ENCODE measurements at places on chromosomes 11 and 22.

DNA sequence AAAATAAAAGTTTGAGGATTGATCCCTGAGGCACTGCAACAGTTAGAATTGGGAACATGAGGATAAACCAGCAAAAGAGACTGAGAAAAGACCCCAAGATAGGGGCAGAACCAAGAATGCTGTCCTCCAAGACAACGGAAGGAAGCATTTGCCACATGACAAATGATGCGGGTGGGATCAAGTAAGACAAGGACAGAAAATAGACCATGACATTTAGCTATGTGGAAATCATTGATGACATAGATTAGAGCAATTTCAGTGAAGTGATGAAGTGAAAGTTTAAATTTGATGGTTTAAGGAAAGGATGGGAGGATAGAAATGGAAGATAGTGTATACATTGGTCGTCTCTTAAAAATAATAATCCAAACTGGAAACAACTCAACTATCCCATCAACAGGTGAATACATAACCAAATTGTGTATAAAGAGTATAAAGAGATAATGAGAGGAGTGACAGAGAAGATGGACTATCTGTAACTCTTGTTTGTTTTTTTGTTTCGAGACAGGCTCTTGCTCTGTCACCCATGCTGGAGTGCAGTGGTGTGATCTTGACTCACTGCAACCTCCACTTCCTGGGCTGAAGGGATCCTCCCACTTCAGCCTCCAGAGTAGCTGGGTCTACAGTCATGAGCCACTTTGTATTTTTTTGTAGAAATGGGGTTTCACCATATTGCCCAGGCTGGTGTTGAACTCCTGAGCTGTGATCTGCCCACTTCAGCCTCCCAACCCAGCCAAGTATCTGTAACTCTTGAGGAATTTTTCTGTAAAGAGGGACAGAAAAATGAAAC is 48.7 kb upstream of the FDX1 start:
- no peak for DNase-seq

DNA sequence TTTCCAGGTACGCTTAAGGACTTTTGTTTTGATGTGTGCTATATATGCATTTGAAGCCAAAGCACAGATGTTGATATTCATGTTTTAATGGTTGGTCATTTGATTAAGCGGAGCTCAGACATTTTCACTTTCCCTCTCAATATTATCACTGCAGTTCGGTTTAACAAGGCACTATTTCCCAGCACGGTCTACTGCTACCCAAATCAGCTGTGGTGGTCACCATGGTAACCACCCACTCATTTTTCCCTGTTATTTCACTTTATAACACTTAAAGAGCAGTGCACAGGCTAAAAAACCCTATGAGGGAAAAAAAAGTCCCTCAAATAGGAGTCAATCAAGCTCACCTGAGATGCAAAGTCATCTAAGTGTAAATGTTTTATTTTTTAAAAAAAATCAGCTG is 439.6 kb upstream of the CCDC90B start:
- DNase-seq = peak; percentile 26

- DNase-seq = peak; percentile 97
These were observed 29.0 kb upstream of the CREB3L1 start for GRCh38 chr11:46248289-46249102.

GRCh38 chr11:128814856-128815705 is 52.0 kb downstream of the KCNJ1 start:
- peak; percentile 94 for DNase-seq

DNA sequence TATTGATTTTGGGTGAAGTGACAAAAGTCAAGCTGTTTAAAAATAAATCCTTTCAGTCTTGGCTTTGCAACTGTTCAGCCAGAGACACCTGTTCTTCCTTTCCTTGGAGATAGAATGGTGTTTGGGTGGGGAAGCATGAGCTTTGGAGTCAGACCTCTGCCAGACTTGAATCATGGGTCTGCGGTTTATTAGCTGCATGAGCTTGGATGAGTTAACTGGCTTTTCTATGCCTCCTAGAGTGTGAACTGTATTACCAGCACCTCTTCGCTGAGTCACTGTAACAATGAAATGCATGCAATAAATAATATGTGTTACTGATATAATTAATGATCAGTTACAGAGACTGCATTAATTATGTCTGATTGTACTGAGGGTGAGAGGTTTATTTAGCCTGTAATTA is 13.5 kb upstream of the MYEOV start:
- DNase-seq = peak; percentile 93

GRCh38 chr22:50620593-50621355 is 7.2 kb downstream of the ARSA start:
- DNase-seq = no peak

GRCh38 chr11:55707029-55707428 is 45.0 kb downstream of the OR4C6 start:
- no peak for DNase-seq

DNA sequence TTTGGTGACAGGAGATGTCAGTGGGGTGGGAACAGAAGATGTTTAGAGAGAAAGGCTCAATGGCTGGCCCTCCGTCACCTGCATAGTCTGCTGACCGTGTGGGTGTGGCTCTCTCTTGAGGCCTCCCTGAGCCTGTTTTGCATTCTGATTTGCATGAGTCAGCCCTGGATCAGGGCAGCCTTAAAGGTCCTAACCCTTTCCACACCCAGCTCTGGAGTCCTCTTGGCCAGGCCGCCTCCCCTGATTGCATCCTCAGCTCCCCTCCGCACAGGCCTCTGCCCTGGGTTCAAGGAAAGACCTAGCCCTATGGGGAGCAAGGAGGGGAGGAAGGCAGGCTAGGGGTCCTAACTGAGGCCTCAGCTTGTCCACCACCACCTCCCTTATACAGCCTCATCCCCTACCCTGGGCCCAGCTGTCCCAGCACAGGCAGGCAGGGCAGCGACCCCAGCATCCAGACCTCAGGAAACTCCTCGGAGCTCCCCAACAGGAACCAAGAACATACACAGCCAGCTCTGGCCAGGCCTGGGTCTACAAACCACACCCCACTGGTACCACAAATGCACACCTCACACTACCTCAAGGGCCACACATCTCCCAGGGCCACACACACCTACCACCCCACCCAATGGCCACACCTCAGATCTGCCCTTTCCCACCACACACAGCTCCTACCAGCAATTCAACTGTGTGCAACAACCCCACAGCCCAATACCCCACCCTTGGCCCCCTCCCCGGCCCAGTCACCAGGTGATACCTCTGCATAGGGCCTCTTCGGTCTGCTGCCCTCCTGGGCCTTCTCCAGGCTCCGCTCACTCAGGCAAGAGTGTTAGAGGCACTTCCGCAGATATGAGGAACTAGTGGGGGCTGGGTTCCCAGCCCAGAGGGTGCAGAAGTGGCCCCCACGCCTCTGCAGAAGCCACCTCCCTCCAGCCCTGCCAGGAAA is 13.7 kb downstream of the ARAP1 start:
- DNase-seq = peak; percentile 97

DNA sequence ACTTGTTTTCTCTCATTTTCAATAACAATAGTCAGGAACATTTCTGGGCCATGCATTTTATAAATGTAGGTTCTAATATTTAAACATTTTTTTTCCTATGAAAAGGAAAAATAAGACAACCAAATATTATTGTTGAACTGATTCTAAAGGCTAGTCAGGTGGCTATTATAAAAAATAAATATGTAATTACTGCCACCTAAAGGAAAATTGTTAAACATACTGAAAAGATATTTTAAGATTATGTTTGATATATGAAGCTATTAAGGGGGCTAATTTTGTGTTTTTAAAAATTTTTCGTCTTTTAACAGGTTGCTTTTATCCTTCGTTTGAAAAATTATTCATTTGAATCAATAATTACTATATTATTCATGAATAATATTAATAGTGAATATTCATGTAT is 62.2 kb upstream of the FDX1 start:
- no peak for DNase-seq

DNA sequence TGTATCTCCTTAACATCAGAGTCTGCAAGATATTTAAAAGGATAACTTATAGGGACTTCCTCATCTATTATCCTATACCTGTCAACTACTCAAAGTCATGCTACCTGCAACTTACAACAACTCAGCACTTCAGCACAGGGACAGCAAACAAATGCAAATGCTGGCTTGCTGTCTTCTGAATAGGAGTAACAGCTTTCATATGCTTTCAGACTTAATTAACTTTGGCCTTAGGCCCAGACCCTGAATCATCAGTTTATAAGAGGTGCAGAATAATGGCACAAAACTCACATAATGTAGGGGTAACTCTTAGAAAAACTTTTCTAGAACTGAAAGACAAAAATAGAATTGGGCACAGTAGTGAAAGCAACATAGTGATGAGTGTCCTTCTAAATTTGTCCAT is 953.4 kb downstream of the DLG2 start:
- DNase-seq = no peak

- no peak for DNase-seq
These were observed 16.2 kb upstream of the ME3 start for GRCh38 chr11:86688398-86689179.

- DNase-seq = peak; percentile 79
These were observed 14.5 kb downstream of the ROBO3 start for GRCh38 chr11:124879493-124880289.

- no peak for DNase-seq
These were observed 78.9 kb downstream of the ANO3 start for GRCh38 chr11:26410706-26411366.

DNA sequence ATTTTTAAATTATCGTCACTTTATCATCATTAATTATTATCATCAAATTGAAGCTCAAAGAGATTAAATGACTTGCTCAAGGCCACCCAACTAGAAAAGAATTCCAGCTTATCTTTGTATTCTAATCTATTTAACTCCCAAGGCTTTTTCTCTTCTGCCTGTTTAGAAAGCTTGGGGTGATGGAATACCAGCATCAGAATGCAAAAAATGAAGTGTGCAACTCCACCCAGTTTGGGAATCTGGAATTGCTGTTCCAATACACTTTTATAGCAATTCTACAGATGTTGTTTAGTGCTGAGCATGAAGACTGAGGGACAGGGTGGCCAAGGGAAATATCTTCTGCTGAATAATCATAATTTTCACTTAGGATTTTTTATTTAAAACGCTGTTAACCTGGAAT is 97.2 kb upstream of the FIBIN start:
- no peak for DNase-seq

GRCh38 chr11:69035150-69035945 is 13.4 kb upstream of the TPCN2 start:
- DNase-seq = peak; percentile 49

DNA sequence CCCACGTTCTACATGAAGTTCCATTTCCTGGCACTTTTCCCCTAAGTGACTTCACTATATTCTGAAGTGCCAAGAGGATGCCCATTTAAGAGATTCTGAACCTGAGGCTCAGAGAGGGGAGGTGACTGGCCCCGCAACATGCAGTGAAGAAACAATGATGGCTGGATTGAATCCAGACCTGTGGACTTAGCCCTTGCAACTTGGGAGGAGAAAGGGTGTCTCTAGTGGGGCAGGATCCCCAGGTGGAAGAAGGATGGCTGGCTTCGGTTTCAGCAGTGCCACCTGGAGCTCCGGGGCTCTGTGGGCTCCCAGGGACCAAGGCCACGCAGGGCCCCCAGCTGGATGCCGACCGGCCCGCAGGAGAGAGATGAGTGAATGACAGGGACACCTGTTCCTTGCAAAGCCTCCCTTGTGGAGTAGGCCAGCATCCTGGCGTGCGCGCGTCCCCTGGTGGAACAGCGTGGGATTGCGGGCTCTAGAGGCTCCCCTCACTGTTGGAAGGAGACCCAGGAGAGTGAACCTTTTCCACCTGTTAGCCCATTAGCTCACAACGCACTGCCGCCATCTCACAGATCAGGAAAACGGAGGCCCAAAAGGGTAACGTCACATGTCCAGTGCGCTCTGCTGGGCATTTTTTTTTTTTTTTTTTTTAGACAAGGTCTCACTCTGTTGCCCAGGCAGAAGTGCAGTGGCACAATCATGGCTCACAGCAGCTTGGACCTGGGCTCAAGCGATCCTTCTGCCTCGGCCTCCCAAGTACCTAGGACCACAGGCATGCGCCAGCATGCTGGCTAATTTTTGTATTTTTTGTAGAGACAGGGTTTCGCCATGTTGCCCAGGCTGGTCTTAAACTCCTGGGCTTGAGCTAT is 104.7 kb downstream of the KIAA1671 start:
- DNase-seq = peak; percentile 89

DNA sequence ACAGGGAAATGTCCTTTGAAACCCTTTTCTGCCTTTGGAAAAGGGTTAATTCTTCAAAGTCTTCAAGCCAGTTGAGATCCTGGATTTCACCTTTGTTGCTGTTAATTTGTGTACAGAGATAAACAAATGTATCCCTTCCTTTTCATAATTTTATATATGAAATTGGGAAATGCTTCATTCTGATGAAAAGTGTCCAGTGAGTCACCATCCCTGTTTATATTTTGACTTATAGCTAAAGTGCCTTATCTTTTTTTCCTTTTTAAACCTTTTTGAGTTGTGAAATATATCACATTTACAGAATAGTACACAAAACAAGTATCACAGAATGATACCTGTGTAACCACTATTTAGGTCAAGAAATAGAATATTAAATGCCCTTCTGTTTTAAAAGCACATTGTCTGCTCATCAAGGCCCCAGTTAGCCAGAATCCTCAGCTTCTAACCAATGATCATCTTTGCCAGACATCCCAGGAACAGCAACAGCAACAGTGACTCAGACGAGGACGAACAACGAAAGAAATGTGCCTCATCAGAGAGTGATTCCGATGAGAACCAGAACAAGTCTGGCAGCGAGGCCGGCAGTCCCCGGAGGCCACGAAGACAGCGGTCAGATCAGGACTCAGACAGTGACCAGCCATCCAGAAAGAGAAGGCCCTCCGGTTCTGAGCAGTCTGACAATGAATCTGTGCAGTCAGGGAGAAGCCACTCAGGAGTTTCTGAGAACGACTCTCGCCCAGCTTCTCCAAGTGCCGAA is 27.3 kb downstream of the CTR9 start:
- DNase-seq = peak; percentile 90

DNA sequence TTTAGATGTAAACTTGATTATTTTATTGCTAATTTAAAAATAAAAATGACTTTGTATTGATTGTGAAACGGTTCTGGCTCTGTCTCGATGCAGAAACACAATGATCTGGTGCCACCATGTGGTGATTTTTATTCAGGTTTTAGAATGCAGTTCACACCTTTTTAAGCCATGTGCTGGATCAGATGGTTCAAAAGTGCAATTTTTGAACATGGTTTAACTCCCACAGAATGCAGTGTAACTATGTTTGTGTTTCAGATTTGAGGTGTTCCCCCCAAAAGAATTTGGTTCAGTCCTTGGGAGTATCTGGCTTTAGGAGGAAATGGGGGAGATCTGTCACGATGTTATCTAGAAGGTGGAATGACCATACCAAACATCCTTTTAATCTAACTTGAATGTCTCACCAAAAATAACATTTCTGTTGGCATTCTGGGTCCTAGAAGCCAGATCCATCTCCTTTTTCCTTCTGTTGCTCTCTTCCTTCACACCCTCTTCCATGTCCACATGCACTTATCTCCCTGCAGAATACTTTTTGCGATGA is 7.9 kb downstream of the MRPL16 start:
- no peak for DNase-seq

GRCh38 chr11:20088397-20089225 is 71.7 kb downstream of the DBX1 start:
- DNase-seq = no peak

GRCh38 chr11:68999093-68999747 is 13.8 kb downstream of the MRGPRF start:
- peak; percentile 38 for DNase-seq

DNA sequence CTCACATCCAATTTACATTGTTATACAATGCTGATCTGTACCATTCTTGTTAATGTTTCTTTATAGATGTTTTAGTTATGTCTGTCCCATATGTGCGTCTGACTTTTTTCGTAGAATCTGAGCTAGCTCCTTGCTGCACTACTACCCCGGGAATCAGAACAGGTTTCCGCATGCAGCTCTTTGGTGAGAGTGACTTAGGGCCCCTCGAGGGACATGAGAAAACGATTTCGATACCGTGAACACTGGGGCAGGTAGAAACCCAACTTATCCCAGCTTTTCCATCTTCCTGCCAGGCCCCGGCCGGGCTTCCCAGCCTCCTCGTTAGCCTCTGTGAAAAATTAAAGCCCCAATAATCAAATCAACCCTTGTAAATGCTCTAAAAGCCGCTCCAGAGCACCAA is 23.4 kb upstream of the PKNOX2 start:
- no peak for DNase-seq

Measured in osteoblast (primary cell).